ENCODE measurements at places on chromosomes 7 and 10. TPM values are rescaled to one million over a fixed set of nuclear protein-coding genes. Genes with fewer than 3 reads are reported as not detected.
A peak's percentile ranks its signal among the peaks of the same experiment; 100 is the strongest.

DNA sequence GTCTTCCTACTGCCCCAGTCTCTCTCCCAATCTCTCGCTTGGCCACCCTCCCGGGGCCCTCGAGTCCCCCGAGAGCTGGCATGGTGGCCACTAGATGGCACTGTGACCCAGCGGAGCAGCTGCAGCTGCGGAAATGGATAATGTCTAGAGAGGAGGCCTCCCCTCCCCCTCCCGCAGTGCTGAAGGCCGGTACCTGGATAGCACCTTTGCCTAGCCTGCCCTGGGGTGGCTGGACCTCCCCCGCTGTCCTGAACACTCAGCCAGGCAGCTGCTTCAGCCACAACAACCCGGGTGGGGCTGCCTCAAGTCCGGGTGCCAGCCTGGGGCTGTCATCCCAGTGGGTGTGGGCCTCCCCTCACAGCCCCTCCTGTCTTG lies 65.2 kb downstream of the GOLGA7B start:
- peak; percentile 74 for DNase-seq

- DNase-seq: no peak
Observed at GRCh38 chr10:129964611-129965424, 744 bp upstream of the EBF3 start.

DNA sequence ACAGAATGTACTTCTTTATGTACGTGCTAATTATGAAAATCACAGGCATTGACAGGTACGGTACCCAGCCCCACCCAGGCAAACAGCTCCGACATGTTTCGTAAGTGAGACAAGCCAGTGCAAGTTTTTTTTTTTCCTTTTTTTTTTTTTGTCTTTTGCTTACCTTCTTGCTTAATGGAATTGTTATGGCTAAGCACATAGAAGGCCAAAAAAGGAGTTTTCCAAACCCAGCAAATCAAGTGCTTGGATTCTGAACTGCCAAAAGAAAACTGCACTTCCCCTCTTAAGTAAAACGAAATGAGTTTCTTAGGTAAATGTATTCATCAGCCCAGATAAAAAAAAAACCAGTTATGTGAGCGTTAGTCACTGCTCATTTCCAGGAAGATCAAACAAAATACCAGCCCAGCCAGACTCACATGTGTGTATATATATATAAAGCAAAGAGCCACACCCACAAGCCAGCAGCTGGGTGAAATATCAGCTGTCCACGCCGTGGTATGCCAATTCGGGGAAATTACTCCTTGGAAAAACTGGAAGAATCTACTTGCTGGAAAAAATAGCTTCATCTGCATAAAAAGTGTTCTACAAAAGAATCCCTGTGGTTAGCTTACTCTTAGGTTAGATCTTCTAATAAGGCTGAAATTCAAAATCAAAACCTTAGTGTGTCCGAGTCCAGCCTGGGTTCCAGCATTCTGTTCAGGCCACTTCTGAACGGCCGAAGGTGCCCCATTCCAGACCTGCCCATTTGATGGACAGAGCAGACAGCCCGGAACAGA lies 8.0 kb downstream of the KLF6 start:
- DNase-seq: peak; percentile 67

GRCh38 chr7:157388301-157388700 lies 51.5 kb downstream of the DNAJB6 start:
- DNase-seq: no peak

GRCh38 chr10:119658274-119658673 lies 7.1 kb downstream of the BAG3 start:
- DNase-seq: peak; percentile 73

The NPSR1 gene
- total RNA-seq: not detected

DNA sequence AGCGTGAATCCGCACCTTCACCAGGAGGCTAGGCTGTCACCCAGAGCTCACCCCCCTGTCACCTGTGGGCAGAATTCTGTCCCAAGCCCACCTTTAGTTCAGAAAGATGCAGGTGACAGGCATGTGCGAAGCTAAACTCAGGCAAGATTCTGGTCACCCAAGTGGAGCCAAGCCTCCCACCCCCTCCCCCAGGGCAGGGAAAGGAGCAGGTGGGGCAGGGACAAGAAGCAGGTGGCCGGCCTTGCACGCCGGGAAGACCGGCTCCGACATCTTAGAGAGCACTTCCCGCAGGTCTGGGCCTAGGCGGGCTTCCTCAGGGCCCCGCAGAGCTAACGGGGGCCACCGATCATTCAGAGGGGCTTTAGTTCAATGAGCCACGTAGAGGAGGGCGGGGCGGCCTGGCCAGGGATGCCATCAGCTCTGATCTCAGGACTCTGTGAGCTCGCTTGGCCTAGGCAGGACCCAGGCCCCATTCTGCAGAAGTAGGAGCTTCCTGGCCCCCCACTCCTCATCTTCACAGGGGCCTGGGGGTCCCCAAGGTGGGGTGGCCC lies 19.9 kb downstream of the UNCX start:
- no peak for DNase-seq

GRCh38 chr7:27223941-27224575 lies 18.5 kb upstream of the EVX1 start:
- DNase-seq: no peak

The C7orf57 gene
- total RNA-seq: not detected

The FAM20C gene
- 0.79 TPM for total RNA-seq

- DNase-seq: peak; percentile 63
Observed at GRCh38 chr7:2757361-2757903, 69.4 kb downstream of the AMZ1 start.

GRCh38 chr10:59633063-59633462 lies 76.6 kb downstream of the SLC16A9 start:
- DNase-seq: no peak

GRCh38 chr7:151207315-151207714 lies 3.0 kb downstream of the H2BK1 start:
- DNase-seq: no peak

DNA sequence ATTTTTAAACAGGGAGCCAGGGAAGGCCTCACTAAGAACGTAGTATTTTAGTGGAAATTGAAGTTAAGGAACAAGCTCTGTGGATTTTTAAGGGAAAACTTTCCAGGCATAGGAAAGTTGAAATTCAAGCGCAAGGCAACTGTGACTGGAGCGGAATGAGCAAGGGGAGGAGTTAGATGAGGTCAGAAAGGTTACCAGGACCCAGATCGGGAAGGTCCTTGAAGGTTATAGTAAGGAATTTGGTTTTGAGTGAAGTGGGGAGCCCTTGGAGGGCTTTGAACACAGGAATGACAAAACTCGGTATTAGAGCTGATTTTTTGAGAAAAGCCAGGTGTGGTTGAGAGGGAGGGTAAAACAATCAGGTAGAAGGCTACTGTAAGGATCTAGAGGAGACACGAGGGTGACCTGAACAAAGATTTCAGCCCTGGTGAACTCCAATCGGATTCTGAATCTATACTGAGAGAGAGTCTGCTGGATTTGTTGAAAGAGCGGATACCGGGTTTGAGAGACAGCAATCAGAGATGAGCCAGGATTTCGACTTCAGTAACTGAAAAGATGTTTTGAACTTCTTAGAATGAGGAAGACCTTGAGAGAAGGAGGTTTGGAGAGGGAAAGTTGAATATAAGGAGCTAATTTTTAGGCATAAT lies 1013.9 kb downstream of the NRG3 start:
- DNase-seq: no peak

GRCh38 chr7:133109816-133110215 lies 27.9 kb upstream of the CHCHD3 start:
- DNase-seq: no peak

The GRM3 gene
- total RNA-seq: not detected

DNA sequence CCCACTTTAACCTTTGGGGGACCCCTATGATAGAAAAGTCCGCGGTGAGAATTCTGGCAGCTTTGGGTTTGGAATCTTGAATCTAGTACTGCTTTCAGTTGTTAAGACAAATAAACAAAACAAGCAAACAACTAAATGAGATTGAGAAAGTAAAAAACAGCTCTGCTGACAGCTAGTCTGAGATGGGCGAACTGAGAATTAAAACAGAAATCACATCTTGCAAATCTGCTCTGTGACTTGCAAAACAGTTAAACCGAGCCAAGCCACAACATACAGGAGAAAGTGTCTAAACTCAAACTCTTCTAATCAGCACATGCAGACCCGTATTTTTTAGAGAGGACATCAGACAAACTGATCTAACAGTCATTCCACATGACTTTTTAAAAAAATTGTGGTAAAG lies 110.4 kb downstream of the SH2D4B start:
- no peak for DNase-seq

GRCh38 chr10:131436458-131436857 lies 124.9 kb upstream of the TCERG1L start:
- DNase-seq: no peak

GRCh38 chr10:108425283-108425964 lies 1260.9 kb upstream of the SORCS1 start:
- no peak for DNase-seq

- DNase-seq: no peak
Observed at GRCh38 chr10:32942081-32942480, 15.9 kb downstream of the ITGB1 start.

- DNase-seq: no peak
Observed at GRCh38 chr10:73788864-73789658, 3.7 kb downstream of the ZSWIM8 start.

The COL26A1 gene
- total RNA-seq: under 0.01 TPM

Data from lung microvascular endothelial cell (primary cell).